ENCODE measurements at places on chromosomes 12 and 14. TPM values are rescaled to one million over a fixed set of nuclear protein-coding genes. Genes with fewer than 3 reads are reported as not detected.

GRCh38 chr12:56863789-56864188 lies 70.4 kb downstream of the SDR9C7 start:
- no peak for DNase-seq

DNA sequence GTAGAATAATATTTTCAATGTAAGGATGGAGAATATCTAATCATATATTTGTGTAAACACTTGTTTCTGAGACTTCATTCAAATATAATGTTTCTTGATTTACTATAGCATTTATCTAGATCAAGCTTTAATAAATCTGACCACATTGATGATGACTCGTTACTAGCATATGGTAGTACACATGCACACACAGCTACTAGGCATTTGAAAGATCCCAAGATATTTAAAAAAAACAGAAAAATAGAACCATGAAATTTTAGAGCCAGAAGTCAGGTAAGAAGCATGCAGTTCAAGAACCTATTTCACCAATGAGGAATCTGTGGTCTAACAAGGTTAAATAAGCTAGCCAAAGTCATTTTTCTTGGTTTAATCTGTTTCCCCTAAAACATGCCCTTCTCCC lies 32.0 kb downstream of the DCP1B start:
- DNase-seq, result no peak

GRCh38 chr12:75455839-75456238 lies 24.7 kb upstream of the GLIPR1 start:
- DNase-seq, result no peak

DNA sequence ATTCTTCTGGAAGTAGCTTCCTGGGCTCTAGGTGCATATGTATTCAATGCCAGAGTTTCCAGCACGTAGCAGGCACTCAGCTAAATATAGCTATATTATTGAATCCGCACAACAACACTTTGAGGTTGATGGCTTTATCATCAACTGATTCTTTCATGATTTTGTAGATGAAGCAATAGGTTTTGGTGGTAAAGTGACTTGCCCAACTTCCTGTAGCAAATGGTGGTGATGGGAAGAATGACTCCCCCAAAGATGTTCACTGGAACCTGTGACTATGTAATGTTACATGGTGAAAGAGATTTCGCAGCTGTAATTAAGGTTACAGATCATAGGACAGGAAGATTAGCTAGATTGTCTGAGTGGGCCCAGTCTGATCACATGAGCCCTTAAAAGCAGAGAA lies 3.2 kb downstream of the TDRD9 start:
- DNase-seq, result no peak

GRCh38 chr12:123734268-123734667 lies 22.1 kb downstream of the ATP6V0A2 start:
- DNase-seq, result no peak

DNA sequence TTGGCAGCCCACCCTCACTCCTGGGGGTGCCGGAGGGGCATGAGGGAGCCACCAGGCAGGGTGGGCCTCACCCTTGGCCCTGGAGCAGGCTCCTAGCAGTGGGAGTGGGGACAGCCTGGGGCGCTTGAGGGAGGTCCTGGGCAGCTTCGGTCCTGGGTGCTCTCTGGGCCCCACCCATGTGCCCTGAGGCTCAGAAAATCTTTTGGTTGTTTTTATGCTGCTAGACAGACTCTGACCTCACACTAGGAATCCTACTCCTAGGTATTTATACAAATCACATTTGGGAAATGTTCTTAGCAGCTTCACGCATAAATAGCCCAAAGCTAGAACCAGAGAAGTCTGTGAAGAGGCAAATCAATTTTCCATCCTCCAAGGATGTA lies 10.9 kb upstream of the ULK1 start:
- no peak for DNase-seq

DNA sequence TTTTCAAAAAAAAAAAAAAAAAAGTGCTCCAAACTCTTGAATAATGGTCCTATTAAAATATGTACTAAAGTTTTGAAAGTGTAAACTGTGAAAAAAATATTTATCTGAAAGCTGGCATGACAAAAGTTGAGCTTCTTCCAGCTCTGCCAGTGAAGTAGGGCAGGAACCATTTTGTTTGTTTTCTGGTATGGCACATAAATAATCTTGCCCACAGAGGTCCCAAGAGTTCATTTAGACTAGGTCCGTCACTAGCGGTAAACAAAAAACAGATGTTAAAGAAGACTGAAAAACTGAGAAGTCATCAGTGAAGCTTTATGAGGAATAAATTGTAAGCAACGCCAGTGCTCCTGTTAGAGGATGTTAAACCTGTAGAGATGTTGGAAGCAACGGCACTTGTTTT lies 7.0 kb downstream of the ERP27 start:
- no peak for DNase-seq

DNA sequence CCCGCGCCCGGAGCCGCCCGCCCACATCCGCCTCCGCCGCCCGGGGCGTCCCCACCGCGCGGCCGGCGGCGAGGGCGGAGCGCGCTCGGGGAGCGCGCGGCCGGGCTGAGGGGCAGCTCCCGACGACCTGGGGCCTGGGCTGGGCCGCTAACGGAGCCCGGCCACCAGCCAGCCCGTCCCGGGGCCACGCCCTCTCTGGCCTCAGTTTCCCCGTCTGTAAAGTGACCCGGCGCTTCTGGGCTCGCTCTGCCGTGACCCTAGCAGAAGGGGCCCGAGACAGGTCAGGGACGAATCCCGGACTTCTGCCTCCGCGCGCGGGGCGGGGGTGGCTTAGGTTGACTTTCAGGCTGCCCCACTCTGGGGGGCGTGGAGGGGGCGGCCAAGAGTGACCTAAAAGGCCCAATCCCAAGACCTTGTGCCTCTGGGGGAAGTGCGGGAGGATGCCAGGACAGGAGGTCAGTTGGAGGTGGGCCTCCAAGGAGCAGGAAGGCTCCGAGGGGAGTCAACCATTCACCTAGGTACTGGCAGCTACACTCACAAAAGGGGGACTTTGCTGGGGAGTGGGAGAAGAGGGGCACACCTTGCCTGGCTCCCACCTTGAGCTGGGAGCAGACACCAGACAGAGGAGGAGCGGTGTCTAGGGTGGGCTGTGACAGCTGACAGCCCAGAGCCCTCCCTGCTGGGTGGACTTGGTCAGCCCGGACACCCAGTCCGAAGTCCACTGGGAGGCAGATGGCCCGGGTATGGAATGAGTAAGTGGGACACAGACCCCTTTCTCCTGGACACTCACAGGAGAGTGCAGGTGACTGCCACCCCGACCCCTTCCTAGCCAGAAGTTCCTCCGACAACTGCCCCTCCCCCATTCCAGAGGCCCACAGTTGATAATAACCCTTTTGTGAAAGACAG lies 486 bp upstream of the AKT1 start:
- peak; percentile 92 for DNase-seq

DNA sequence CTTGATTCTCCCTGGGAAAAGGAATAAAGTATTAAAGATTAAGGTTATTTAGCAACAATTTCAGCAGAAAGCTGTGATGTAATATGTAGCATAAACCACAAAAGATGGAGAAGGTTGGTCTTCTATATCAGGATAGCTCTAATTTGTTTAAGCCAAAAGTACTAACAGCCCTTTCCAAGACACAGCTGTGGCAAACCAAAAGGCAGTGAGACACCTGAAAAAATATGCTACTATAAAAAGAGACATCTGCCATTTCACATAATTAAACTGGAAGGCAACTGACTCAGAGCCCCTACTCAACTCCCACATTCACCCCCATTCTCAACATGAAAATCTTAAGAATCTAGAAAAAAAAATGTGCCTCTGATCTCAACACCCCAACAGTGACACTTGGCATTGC lies 390.2 kb upstream of the PRICKLE1 start:
- DNase-seq, result no peak

GRCh38 chr14:100589071-100589759 lies 2.0 kb upstream of the BEGAIN start:
- DNase-seq, result peak; percentile 40

DNA sequence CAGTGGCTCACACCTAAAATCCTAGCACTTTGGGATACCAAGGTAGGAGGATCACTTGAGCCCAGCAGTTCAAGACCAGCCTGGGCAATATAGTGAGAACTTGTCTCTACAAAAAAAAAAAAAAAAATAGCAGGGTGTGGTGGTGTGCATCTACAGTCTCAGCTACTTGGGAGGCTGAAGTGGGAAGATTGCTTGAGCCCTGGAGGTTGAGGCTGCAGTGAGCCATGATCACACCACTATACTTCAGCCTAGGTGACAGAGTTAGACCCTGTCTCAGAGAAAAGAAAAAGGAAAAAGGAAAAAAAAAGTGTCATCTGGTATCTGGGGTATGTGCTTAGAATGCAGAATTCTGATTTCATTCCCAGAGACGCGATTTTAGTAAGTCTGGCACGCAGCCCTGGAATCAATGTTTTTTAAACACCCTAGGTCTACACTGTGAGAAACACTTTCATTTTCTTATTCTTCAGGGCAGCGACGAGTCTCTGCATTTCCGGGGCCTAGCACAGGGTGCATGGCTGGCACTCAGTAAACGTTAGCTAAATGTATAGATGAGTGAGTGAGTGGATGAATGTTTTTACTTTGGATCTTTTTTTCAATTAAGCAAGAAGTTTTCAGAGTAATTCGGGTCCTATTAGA lies 243.8 kb upstream of the PWP1 start:
- DNase-seq, result peak; percentile 6

DNA sequence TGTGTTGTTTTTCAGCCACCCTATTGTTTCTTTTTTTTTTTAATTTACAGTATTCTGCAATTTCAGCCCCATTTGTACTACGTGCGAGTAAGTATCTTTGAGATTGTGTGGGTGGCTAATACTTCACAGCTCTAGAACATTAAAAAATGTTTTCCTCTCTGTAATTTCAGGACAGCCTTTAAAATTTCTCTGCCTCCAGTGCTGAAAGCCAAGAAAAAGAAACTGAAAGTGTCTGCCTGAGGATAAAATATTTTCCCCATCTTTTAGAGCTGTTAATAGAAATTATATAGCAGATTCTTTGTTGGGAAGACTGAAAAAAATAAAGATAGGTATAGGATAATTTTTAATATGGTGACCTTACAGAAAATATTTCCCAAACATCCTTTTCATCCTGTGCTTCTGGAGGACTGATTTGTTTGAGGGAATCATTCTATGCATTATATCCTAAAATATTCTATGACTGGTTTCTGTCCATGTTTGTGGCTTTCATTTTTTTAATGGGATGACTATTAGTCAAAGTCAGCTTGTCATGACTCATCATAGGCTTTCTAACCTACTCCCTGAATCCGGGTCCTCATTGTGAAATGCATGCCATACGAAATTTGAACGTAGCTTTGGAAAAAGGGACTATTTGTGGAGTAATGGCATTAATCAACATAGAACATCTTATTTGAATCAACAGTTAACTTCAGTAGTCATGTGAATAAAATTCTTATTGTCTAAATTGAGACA lies 10.8 kb upstream of the TCTN2 start:
- no peak for DNase-seq

DNA sequence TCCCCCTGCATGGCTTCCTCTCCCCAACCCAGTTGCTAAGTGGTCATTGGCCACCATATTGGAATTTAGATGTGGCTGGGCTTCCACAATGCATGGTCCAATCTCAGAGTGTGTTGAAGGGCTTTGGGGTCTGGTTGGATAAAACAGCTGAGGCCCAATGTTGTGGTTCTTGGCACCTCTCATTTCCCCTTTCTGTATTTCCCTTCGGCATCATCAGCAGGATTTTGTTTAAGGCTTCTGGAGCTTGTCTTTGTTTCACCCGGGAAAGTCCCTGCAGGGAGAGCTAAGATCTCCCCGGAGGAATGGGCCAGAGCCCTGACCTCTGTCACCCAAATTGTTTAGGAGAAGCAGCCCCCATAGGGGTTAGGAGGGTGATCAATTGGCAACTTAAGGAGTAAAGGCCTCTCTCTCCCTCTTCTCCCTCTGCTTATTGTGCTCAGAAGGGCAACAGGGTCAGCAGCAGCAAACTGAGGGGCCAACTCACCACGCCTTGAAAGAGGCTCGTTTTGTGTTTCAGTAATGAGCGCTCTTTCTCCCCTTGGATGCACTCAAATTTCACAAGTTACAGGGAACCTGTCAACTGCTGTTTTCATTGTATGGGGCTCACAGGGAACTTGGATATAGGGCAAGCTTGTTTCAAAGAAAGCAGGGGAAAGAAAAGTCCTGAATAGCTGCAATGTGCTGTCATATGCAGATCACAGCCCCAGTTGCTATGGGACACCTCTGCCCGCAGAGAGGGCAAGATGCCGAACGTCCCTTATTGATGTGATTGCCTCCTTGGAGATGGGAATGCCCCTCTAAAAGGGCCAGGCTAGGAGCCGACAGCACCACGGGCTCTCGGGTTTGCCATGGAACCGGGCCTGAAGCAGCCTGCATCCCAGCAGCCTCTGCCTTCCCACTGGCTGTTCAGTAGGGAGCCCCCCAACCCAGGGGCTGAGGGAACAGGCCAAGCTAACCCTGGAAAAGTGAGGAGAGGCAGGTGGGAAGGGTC lies 223.7 kb downstream of the ZFP36L1 start:
- no peak for DNase-seq

GRCh38 chr12:6724409-6724797 lies 557 bp downstream of the COPS7A start:
- peak; percentile 84 for DNase-seq

GRCh38 chr12:10184261-10184843 lies 5.5 kb downstream of the TMEM52B start:
- no peak for DNase-seq

DNA sequence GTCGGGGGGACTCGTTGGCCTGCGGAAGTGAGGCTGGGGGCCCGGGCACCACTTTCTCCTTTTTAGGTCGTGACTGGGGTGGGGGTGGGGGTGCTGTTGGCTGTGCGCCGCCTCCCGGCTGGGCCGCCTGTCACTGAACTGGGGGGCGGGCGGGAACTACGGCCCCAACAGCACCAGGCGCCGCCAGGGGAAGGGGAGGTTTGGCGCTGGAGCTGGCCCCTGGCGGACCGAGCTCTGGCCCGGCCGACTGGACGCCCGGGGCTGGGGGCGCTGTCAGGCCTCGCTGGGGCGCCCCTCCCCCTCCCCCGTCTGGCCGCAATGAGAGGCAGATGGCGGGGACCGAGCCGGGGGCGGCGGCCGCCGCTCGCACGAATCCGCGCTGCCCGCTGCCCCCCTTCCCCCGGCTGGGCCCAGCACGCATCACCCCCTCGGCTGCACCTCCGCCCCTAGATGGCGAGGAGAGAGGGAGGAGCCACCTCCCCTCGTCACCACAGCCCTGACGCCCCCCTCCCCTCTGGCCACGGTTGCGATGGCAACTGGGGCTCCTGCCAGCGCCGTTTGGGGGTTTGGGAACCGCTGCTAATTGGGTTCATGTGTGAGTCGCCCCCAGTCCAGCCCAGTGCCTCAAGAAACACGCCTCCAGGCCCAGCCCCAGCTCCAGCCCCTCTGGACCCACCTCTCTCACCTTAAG lies 723 bp downstream of the NFATC4 start:
- DNase-seq, result peak; percentile 76

DNA sequence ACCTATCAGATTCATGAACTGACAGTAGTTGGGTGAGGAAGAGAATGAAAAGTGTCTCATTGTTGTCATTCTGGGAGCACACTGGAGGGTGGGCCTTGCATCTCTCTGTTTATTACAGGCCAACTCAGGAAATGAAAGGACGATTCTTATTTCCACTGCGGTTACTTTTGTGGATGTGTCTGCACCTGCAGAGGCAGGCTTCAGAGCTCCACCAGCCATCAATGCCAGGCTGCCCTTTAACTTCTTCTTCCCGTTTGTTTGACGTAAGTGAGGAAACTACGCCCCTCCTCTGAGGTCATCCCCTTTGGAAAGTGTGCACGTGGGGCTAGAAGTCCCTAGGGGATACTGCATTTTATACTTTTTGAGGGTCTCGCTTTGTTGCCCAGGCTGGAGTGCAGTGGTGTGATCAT lies 33.7 kb downstream of the TCTN1 start:
- no peak for DNase-seq

FOXG1 gene
- 0.03 TPM for polyA plus RNA-seq

GPX2 gene
- 0.26 TPM for polyA plus RNA-seq

LMNTD1 gene
- polyA plus RNA-seq, result not detected

CCDC88C gene
- 38.4 TPM for polyA plus RNA-seq

CCDC197 gene
- not detected for polyA plus RNA-seq

ARHGEF25 gene
- polyA plus RNA-seq, result 26.6 TPM
